ENCODE measurements at places on chromosomes 2 and 18.

GRCh38 chr18:5284808-5285207 is 10.7 kb downstream of the ZBTB14 start:
- DNase-seq, result no peak

- no peak for DNase-seq
Measured at GRCh38 chr2:213105212-213105611, 46.2 kb downstream of the IKZF2 start.

GRCh38 chr2:157333304-157334047 is 7.9 kb upstream of the ERMN start:
- no peak for DNase-seq

DNA sequence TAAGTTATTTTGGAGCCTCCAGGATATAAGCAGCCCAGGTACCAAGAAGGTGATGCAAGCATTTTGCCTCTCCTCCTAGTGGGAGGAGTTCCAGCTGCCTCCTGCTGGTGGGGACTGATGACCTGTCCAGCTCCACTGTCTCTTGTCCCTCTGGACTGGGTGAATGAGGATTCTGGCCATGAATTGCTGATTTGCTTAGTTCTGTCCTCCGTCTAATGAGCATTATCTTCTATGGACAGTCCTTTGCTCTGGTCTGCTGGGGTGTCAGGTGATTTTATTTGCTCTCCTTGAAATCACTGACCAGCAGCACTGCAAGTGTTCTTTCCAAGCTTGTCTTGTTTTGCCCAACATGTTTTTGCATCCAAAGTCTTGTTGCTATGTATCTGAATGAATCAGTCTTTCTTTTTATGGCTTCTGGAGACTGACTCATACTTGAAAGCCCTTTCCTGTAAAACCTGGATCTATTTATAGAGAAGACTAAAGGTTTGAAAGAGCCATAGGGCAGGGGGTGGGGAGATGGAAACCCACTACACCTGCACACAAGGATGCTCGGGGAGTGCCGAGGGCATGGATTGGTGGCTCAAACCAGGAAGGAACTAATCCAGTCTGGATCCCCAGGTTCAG is 40.5 kb upstream of the EFHD1 start:
- DNase-seq, result no peak

DNA sequence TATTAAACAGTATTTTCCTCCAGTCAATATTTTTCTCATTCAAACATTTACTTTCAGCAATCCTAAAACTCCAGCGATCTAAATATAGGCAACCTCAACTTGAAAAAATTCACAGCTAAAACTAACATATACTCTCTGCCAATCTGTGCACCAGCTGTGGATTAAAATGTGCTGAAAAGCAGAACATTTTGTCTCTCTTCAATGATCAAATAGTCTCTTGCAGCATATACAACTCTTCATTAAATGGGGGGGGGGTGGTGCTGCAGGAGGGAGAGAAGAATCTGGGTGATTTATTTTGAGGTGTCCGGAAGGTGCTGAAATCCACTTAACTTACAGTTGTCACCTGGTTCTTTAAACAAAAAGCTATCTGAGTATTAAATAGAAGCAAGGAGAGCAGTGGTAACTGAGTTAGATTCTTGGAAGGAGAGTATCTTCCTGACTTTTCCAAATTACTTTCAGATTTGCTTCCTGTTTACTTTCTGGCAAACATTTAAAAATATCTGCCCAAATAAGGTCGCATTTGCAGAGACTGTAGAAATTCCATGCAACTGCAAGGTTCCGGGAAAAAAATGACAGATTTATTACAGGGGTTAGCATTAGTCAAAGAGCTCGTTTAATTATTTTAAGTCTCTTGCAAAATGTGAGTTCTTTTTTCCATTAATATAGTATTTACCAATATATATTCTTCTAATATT is 904.7 kb upstream of the ACVR2A start:
- DNase-seq, result no peak

- DNase-seq, result no peak
Measured at GRCh38 chr18:59518705-59519104, 159.6 kb upstream of the LMAN1 start.

DNA sequence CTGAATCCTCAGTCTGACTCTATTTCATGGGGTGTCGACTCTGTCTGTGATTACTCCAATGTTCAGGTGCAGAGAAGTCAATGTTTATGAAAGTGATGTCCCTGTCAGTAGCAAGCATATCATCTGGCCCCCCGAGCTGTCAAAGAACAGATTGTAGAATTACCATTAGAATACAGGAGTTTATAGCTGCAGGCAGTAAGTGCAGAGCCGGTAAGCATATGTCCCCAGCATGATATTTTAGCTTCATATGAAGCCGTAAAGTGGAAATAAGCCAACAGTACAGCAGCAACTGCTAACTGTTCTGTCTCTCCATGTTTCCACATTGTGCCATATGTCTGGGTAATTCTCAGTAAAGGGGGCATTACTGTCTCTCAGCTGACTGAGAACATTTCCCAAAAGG is 541.8 kb downstream of the SOX11 start:
- DNase-seq, result no peak

DNA sequence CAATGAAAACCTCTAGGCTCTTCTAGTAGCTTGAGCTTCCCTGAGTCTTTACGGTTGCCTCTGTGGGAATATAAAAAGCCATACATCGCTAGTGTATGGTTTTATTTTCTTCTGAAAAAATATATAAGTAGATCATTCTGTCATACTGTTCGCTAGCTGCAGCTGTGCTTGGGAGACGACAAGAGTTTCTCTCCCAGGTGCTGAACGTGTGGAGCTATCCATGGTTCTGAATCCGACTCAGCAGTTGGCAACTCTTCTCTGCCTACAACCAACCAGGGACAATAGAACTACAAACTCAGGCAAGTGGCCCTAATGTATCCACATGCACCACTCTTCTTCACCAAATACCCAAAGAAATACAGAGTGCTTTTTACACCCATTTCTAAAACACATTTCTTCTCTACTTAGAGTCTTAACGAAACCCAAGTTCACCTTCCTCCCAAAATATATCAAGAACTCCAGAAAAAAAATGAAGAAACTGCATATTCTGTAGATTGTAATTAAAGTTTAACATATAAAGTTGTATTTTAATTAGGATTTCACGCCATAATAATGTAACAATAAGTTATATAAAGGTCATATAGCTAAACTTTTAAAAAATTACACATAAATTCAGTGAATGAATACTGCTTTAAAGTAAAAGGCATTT is 2.2 kb upstream of the KCNH7 start:
- DNase-seq, result no peak

GRCh38 chr18:25467226-25467987 is 115.4 kb upstream of the ZNF521 start:
- DNase-seq, result no peak

DNA sequence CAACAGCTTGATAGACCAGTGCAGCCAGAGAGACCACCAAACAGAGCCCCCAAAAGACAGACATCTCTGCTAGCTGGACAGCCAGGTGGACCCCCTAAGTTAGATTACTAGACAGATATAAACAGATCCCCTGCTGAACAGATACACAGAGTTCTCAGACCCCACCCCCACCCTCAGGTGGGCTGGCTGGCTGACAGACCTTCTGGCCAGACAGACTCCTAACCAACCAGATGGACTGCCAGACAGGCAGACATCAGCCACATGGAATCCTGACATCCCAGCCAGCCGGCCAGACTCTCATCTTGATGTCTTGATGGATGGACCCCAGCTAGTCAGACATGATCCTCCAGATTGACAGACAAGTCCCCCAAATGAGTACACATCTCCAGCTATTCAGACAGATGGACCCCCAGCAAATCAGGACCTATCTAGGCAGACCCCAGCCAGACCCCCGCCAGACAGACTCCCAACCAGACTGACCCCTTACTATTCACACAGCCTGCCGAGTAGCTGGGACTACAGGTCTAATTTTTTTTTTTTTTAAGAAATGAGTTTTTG is 18.0 kb downstream of the PTPN18 start:
- DNase-seq, result no peak

DNA sequence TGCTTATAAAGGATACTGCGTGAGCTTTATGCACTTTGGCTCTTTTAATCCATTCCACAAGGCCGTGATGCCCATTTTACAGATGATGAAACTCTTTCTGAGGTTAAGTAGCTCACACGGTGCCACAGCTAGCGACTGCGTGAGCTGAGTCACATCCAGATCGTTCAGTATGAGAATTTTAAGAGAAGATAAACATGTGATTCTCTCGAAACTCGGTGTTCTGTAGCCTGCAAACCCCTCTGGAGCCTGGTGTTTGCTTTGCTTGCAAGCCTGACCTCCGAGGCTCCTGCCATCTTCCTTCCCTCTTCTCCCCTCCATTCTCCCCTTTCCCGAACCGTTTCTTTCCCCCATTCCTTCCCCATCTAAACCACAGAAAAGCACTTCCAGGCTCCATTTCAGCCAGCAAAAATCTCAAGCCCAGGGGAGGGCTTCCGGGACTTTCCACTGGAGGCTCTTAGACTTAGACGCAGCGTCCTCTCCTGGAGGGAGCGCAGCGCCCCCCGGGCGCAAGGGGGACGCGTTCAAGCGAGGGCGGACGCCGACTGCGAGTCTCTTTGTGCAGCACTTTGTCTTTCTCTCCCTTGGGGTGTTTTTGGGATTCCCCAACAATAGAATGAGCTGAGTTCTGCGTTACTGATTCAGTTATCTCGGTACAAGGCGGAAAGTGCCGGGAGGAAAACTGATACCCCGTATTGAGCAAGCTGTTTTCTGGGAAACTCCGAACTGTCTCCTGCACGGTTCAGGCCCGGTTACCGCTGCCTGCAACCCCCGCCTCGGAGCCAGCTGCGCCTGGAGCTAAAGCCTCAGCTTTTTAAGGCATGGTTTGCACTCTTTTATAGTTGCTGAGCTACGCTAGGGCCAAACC is 38.0 kb downstream of the CYP1B1 start:
- peak; percentile 69 for DNase-seq

DNA sequence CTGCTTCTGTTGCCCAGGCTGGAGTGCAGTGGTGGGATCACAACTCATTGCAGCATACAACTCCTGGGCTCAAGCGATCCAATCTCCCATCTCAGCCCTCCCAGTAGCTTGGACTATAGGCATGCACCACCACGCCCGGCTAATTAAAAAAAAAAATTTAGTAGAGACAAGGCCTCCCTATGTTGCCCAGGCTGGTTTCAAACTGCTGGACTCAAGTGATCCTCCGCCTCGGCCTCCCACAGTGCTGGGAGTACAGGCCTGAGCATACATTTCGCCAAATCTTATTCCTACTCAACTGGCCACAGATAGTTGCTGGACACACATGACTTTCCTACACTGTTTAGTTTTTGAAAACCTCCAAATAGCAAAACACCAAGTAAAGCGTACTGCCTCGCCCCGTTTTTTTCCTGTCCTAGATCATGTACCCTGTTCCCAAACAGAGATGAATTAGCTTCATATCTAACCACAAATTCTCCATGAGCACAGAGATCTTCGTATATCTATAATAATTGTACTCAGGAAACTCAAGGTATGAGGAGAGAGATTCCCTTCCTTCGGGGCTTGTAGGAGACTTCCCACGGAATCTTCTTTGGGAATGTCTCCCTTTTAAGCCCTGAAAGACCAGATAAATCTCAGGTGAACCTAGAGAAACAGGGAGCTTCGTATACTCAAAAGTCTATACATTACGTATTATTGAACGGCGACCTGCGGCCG is 598 bp upstream of the C2orf69 start:
- no peak for DNase-seq

GRCh38 chr2:30871980-30872789 is 64.9 kb upstream of the CAPN13 start:
- DNase-seq, result no peak

GRCh38 chr2:72824224-72824842 is 1.5 kb downstream of the EXOC6B start:
- DNase-seq, result no peak

- peak; percentile 85 for DNase-seq
Measured at GRCh38 chr18:66640431-66640830, 36.5 kb upstream of the CDH19 start.

- DNase-seq, result no peak
Measured at GRCh38 chr18:40109252-40110049, 1845.6 kb upstream of the PIK3C3 start.

DNA sequence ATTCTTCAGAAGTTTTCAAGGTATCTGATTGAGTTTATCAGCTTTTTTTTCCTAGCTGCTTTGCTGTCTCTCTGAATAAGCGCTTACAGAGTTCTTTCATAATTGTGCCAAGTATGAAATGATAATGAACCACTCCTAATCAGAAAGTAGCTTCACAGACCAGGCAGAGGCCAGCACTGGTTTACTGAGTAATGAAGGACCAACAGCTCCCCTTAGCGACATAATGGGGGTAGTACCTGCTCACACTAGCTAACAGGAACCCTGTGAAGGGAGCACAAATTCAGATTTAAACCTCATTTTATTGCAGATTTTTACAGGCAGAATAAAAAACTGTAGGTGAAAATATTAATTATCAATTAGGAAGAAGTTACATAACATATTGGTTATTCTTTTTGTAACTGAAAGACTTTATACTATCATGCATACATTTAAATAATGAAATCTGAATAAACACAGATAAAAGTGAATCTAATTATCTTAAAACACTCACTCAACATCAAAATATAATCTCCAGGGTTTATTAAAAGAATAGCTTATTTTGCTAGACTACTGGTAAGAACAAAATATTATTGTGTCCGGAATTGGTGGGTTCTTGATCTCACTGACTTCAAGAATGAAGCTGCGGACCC is 53.7 kb upstream of the LRRC30 start:
- no peak for DNase-seq

GRCh38 chr2:26581991-26582842 is 58.9 kb downstream of the CIB4 start:
- DNase-seq, result no peak

DNA sequence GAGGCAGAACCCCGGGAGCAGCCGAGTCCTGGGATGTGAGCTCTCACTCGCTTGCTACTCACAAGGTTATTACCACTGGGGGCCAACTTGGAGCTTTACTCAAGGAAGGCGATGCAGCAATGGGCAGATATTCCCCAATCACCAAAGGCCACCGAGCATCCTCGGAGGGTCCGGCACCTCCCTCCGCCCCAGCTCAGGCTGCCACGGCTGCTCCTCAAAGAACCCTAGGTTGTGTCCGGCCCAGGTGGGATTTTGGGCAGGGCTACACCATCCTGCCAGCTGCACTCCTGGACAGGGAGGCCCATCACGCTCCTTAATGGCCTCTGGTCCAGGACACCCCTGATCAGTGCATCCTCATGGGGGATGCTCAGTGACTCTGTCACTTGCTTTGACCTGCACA is 24.8 kb downstream of the FBLN7 start:
- no peak for DNase-seq

GRCh38 chr2:132726155-132726554 is 56.1 kb upstream of the LYPD1 start:
- no peak for DNase-seq

All from CD14-positive monocyte (primary cell).